ENCODE measurements at places on chromosomes 16 and 17.

DNA sequence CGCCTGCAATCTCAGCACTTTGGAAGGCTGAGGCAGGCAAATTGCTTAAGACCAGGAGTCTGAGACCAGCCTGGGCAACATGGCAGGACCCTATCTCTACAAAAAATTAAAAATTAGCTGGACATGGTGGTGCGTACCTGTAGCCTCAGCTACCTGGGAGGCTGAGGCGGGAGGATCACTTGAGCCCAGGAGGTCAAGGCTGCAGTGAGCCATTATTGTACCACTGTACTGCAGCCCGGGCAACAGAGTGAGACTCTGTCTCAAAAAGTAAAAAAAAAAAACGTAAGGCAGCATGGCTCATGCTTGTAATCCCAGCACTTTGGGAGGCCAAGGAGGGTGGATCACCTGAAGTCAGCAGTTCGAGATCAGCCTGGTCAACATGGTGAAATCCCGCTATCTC is 263.6 kb downstream of the PARN start:
- no peak for DNase-seq

- DNase-seq, result no peak
These were observed 584 bp downstream of the PMP22 start for GRCh38 chr17:15264542-15264941.

GRCh38 chr16:79653373-79653891 is 52.9 kb upstream of the MAF start:
- DNase-seq, result peak; percentile 45

DNA sequence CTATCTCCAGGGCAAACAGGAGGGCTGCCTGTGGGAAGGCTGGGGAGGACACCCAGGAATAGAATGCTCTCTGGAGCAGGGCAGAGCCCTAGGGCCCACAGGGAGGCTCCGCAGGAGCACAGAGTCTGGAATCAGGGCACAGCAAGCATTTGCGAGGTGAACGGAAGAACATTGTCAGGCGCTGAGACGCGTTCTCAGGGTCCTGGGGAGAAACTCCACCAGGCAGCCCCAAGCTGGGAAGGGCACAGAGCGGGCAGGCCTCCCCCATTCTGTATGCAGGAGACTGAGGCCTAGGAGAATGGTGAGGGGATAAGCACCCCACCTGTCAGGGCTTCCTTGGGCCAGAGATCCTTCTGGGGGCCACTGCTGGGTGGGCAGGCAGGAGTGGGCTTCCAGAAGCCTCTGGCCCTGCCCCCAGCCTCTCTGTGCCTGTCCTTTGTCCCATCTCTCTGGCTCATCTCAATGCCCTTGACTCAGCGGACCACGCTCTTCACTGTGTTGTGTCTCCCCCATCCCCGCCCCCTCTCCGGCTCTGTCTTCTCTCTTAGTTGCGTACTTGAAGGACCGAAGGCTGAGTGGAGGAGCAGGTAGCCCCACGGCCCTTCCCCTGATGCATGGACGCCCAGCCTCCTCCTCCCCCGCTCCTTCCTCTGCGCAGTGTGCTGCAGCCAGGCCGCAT is 5.1 kb upstream of the SETD6 start:
- no peak for DNase-seq

DNA sequence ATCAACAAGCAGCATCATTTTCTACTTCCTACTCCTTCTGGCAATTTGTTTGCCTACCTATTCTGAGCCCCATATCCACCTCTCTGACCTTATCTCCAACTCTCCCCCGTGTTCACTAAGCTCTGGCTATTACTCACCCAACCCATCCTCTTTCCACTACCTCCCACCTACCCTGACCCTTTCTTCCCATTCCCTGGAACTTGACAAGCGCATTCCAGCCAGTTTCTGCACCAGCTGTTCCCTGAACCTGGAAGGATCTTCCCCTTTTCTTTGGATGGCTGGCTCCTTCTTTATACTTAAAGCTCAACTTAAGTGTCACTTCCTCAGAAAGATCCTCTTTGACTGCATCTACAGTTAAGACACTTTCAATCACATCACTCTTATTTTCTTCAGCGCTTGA is 2.2 kb downstream of the DCUN1D3 start:
- no peak for DNase-seq

DNA sequence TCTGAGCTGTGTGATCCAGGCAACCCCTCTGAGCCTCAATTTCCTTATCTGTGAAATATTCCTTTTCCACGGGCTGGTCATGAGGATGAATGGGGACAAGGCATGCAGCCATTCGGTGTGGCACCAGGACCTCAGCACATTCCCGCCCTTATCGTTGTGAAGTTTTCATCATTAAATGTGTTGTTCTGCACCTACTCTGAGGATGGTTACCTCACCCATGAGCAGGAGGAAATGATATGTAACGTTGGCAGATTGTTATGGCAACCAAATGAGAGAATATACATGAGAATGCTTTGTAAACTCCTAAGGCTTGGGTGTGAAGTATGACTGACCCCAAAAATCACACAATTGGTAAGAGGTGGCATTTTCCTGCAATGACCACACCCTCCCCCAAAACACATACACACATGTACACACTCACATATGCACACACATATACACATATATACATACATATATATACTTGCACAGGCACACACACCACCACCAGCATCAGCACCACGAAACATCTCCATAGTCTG is 39.5 kb downstream of the SMARCE1 start:
- DNase-seq, result no peak

- DNase-seq, result peak; percentile 4
These were observed 7.2 kb upstream of the MYCBPAP start for GRCh38 chr17:50501054-50501453.

DNA sequence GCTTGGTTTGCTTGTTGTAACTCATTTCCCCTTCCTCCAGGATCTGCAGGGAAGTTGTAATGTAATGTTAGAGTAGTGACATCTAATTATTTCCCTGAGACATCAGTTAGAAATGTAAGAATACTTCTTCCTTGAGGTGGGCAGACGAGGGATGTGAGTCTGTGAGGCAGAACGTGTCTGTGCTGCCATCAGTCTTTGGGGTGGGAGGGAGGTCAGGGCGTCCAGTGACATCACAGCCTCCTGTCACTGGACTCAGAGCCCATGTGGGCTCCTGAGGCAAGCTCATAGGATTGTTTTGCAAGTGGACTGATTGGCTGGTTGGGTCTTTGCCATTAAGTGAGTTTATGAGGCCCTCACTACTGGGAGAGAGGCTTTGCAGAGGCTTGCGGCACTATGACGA is 188.8 kb downstream of the CCDC182 start:
- DNase-seq, result no peak

DNA sequence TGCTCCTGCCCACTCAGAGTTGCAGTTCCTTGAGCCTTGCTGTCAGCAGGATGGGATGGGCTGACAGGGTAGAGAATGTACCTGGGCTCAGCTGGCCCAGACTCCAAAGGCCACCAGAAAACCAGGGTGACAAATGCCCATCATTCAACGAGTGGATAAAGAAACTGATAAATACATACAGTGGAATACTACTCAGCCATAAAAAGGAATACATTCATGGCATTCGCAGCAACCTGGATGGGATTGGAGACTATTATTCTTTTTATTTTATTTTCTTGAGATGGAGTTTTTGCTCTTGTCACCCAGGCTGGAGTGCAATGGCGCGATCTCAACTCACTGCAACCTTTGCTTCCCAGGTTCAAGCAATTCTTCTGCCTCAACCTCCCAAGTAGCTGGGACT is 19.9 kb downstream of the SGSM2 start:
- no peak for DNase-seq

DNA sequence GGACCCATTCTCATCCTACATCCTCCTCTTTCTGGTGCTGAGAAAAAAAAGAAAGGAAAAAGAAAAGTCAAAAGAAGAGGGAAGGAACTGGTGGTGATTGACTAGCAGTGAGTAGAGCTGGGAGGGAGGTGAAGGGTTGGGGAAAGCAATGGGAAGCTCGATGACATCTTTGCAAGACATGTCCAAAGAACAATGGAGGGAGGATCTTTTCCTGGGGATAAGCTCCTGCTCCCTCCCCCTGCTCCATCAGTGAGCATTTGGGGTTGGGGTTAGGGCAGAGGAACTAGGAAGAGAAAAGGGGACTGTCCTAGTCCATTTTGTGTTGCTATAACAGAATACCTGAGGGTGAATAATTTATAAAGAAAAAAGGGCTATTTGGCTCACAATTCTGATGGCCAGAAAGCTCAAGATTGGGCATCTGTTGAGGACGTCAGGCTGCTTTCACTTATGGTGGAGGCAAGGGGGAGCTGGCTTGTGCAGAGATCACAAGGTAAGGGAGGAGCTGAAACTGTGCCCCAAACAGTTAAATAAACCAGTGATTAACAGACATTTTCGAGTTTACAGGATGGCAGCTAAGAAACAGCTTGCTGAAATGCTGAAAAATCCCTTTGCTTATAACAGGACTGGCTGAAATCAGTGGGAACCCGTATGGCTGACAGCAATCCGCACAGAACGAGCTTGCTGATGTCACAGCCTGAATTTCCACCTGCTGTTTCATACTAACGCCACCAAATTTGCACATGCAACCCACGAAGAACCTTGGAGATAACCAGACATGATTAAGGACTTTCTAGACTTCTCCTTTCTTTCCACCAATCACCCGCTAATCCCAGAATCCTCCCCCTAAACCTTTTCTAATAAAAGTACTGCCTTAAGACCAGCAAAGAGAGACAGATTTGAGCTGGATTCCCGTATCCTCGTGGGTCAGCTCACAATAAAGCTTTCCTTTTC is 1.6 kb upstream of the ODF4 start:
- DNase-seq, result no peak

DNA sequence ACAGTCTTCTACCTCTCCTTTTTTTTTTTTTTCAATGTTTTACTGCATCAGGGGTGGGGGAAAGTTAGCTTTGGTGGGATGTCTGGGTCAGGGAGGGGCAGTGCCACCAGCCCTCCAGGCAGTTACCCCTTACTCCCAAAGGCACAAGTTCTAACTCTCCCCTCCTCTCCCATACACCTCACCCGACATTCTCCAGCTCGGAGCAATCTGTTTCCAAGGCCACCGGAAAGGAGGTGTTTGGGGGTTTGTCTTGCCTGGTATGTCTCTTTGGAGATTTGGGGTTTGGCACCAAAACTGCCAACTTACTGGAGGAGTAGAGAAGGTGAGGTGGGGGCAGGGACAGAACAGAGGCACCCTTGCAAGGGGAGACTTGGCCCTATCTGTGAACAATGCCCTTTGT is 4.7 kb downstream of the DLX3 start:
- DNase-seq, result no peak

GRCh38 chr17:17567631-17568030 is 23.9 kb downstream of the PEMT start:
- DNase-seq, result peak; percentile 22

All from NCI-H2171 treated with DMSO at 0.1 percent for 48 hours (cell line).